ENCODE measurements at places on chromosomes 6 and 20. TPM values are rescaled to one million over a fixed set of nuclear protein-coding genes. Genes with fewer than 3 reads are reported as not detected.

The FOXA2 gene
- 35.6 TPM for total RNA-seq

DNA sequence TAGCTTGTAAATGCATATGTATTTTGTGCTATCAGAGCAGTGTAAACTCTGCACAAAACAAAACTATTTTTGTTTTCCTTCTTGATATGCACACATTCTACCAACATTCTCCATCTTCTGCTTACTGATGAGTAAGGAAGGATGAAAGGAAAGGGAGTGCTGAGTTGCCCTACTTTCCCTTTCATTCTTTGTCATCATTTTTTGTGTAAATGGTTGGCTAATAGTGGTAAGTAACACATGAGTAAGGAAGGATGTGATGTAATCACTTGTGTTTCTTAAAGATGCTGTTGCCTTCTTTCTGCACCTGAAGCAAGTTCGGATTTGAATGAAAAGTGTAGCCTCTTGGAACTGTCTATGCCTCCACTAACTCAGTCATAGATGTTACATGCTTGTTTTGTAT lies 4.6 kb upstream of the REV3L start:
- DNase-seq: no peak

GRCh38 chr6:16236009-16236501 lies 2.3 kb upstream of the GMPR start:
- DNase-seq: no peak

The CBLN4 gene
- not detected for total RNA-seq

DNA sequence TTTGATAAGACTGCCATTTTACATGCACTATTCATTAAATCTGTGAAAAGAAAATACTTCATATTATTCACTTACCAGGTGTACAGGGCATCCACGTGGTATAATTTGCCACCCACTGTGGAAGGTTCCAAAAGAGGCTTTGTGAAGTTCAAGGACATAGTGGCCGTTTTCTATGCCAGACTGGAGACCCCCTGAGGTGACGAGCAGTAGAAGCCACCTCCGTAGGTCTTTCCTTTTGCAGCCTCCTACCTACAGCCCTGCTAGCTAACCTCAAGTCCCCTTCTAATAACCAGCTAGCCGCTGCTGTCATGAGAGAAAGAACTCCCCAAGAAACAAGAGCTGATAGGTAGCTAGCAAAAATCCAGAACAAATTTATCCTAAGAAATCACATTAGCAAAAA lies 110.5 kb downstream of the ARHGAP18 start:
- no peak for DNase-seq

DNA sequence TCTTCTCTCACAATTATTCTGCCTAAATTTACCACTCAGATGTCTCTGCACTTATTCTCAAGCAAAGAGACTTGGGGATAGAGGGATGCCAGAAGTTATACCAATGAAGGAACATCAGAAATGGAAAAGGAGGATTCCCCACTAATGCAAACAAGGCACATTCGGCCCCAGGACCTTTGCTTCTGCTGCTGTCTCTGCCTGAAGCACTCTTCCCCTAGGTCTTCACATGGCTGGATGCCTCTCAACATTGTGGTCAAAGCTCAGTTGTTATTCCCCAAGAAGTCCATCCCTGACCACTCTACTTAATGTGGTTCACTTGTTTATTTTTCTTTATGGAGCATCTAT lies 508.7 kb downstream of the DOK5 start:
- DNase-seq: no peak

DNA sequence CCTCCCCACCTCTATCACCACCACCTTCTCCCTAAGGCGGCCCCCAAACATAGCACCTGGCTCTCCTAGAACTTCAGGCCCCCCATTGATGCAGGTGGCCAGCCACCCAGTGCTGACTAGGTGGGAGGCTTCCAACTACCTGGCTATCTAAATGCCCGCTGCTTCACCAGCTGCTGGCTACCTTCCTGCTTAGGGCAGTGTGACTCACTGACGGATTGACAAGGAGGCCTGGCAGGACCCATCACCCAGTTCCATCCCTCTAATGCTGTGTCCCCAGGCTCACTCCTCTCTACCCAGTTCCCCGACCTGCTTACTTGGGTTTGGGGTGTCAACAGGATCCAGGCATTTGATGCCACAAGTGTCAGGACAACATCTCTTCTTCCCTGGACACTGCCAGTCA lies 1.1 kb downstream of the SLPI start:
- DNase-seq: peak; percentile 28

The VNN1 gene
- 62.1 TPM for total RNA-seq

GRCh38 chr6:71977884-71978283 lies 91.5 kb downstream of the RIMS1 start:
- no peak for DNase-seq

DNA sequence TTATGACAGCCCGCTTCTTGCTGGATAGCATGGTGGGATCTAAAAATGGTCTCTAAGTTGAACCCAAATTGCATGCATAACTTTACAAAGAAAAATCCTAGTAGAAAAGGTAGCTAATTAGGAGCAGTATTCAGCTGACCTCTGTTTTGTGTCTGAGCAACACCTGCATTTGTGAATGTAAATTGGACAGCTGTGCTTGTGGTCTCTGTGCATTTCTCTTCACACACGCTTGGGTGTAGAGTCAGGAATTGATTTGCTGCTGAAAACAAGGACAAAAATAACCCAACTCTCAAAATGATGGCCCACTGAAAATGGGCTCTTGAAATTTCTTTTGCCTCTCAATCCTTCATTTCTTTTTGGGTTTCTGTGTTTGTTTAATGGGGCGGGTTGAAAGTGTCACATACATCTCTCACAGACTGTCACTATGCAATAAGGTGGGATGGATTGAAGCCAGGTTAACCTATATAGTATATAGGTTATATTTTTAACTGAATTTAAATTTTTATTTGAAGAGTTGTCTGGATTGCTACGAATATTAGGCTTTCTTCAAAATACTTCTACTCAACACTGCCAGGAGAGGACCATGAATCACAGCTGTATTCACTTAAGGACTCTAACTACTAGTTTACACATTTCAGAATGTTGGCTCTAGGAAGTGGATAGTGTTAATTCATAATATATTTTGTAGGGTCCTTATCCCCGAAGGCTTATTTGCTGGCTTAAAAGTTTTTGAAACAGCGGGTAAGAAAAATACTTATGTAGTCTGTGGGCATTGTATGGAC lies 46.5 kb downstream of the SOBP start:
- DNase-seq: no peak

GRCh38 chr20:61644378-61645076 lies 392.5 kb downstream of the CDH4 start:
- no peak for DNase-seq

DNA sequence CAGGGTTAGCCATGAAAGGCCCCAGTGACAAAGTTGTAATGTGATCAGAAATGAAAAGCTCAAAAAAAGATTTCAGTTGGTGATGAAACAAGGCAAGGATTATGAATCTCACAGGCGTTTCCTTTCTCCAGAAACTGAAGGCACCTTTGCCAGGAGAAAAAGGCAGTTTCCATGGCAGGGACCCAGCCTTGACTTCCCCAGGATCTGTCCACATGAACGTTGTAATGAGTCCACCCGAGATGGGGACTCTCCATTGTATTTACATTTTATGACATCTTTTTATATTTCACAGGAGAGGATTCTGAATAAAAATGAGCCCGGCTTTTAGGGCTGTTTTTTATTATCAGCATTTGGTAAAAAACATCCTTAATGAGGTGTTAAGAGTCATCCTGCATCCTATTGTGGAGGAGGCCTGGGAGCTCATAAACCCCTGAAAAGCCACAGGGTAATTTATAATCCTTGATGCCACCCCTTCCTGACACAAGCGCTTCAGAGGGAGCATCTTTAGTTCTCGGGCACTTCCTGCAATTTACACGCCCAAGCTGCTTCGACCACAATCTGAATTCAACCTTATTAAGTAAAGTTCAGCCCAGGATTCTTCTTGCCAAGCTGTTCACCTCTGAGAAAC lies 74.1 kb upstream of the SALL4 start:
- DNase-seq: no peak

- DNase-seq: peak; percentile 22
Measured at GRCh38 chr6:131894493-131895424, 56.4 kb downstream of the CCN2 start.

The LINC00237 gene
- total RNA-seq: not detected

DNA sequence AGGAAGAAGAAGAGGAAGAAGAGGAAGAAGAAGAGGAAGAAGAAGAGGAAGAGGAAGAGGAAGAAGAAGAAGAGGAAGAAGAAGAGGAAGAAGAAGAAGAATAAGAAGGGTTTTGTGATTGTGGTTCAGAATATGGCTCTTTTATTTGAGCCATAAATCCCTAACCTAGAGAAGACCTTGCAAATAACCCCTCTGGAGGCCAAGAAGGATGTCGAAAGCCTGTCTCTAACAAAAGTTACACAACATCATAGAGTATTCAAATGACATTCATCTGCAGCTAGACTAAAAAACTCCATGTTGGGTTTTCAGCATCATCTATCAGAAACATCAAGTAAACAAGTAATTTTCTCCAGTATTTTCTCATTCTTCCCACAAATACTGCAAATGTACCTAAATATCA lies 100.9 kb downstream of the RNASET2 start:
- DNase-seq: no peak

The OPN5 gene
- total RNA-seq: not detected

GRCh38 chr6:164692772-164693510 lies 616.5 kb downstream of the C6orf118 start:
- no peak for DNase-seq

DNA sequence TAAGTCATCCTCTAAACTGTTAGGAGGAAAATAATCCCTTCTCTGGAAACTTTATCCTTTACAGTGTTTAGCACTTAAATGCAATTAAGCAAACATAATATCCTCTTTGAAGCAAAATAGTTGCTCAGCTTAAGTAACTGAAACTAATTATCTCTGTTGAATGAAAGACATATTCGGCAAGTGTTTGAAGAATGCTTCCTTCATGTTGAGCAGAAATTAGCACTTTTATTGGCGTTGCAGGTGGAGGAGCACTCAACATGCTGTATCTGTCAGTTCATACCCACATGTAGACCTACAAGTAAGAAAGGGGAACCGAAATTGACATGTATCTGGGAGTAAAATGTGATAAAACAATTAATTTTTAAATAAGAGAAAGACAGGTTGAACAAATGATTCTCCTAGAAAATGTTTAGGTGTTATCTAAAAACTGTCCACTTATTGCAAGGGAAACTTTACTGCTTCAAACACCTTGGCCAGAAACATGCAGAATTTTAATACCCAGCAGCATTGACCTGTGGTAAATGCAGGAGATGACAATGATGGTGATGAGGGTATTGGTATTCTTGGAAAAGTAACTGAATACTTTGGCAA lies 987.0 kb upstream of the MAP3K7 start:
- no peak for DNase-seq

DNA sequence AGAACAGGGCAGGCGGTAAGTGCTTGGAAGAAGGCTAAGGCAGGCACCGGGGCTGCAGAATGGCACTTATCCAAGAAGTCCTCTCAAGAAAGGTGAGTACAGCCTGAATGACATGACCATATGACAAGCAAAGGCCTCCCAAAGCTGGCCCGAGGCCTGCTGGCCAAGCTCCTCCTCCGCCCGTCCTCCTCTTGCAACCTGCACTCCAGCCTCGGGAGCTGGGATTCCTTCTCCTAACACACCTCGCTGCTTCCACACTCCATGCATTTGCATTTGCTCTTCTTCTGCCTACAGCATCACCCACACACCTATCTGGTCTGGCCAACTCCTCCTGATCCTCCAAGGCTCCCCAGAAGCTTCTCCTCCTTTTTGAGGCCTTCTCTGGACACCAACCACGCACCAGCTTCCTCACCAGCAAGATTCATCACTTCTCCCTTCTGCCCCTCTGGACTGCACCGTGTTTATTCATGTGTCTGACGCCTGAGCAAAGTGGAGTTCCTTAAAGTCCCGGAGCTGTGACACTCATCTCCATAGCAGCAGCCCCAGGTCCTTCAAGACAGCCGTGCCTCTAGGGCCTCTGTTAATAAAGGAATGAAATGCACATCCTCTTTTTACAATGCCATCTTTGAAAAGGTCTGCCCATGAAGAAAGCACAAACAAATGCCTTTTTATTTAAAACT lies 32.3 kb downstream of the CNKSR3 start:
- no peak for DNase-seq

The SDC4 gene
- total RNA-seq: 118 TPM

- no peak for DNase-seq
Measured at GRCh38 chr6:13243033-13243432, 85.3 kb downstream of the TBC1D7 start.

- no peak for DNase-seq
Measured at GRCh38 chr6:17297271-17298080, 16.3 kb downstream of the RBM24 start.

- no peak for DNase-seq
Measured at GRCh38 chr6:68958327-68958726, 323.2 kb downstream of the ADGRB3 start.

The APOM gene
- 2.2 TPM for total RNA-seq

The NHLRC1 gene
- 1.9 TPM for total RNA-seq

DNA sequence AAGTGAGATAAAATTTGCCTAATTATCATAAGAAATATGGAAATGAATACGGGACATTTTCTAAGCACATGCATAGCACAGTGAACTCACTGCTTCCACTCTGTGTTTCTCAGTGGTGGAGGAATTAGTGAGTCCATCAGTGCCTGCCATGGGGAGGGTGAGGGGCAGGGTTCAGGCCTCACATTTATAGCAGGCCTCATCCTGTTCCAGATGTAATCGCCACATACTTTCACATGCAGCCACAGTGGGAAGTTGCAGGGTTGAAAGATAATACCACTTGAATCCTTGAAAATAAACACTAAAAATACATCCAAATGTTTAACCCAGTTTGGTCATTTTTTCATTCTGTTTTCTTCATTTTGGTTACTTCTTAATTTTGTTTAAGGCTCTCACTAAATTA lies 29.9 kb upstream of the ANKEF1 start:
- no peak for DNase-seq

GRCh38 chr20:54108326-54108642 lies 37.9 kb upstream of the BCAS1 start:
- no peak for DNase-seq

GRCh38 chr20:1440024-1440423 lies 26.6 kb downstream of the NSFL1C start:
- DNase-seq: no peak

- no peak for DNase-seq
Measured at GRCh38 chr6:43865932-43866645, 96.1 kb downstream of the VEGFA start.

GRCh38 chr6:138806889-138807288 lies 11.0 kb downstream of the ECT2L start:
- DNase-seq: no peak

The PANK2 gene
- 32.5 TPM for total RNA-seq

DNA sequence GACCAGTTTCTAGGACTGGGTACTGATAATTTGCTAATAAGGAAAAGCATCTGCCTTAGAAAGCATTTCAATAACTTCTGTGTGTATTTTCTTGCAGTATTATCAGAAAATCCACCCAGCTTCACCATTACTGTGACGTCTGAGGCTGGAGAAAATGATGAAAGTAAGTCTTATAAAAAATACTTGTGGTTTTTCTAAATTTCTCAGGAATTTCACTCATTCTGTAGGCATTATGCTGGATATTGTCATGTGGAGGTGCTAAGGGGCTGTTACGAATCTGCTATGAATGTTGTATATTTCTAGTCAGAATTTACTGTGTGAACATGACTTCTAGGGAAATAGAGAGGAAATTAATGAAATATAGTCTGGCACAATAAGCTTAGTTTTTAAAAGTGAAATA lies 8.9 kb downstream of the RWDD1 start:
- no peak for DNase-seq
